ENCODE measurements at places on chromosomes 1 and 21.

DNA sequence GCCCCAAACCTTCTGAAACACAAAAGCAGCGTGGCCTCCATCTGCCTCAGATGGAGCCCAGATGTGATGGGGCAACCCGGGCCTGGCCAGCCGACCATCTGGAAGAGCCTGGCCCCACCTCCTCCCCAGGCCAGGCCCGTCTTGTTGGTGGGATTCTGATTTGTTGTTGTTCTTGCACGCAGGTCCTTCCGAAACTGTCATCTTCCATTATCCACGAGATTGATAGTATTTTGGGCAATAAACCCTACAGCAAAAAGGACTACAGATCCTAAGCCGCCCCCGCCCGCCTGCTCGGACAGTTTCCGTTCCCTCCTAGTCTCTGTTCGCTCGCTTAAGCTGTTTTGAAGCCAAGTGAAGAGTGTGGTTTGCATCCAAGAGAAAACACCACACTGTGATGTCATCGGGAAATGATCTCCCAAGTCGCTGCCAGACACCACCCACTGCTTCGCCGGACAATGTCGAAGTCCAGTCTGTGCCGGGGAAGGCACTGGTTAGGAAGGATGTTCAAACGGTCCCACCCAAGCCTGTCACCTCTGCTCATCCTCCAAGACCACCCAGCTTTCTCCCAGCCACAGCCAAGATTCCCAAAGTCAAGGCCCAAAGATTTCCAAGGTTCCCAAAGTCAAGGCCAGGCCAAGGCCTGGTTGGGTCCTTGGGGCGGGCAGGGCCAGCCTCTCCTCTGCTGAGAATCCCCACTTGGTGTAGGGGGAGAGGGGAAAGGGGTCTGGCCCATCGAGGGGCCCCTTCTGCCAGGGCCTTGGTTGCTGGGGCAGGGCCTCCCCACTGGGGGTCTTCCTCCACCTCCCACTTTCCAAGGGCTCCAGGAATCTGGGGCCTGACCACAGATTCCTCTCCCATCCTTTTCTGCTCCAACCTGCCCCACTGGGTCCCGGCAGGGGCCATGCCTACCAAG is 52.9 kb downstream of the KCNAB2 start:
- DNase-seq = no peak

DNA sequence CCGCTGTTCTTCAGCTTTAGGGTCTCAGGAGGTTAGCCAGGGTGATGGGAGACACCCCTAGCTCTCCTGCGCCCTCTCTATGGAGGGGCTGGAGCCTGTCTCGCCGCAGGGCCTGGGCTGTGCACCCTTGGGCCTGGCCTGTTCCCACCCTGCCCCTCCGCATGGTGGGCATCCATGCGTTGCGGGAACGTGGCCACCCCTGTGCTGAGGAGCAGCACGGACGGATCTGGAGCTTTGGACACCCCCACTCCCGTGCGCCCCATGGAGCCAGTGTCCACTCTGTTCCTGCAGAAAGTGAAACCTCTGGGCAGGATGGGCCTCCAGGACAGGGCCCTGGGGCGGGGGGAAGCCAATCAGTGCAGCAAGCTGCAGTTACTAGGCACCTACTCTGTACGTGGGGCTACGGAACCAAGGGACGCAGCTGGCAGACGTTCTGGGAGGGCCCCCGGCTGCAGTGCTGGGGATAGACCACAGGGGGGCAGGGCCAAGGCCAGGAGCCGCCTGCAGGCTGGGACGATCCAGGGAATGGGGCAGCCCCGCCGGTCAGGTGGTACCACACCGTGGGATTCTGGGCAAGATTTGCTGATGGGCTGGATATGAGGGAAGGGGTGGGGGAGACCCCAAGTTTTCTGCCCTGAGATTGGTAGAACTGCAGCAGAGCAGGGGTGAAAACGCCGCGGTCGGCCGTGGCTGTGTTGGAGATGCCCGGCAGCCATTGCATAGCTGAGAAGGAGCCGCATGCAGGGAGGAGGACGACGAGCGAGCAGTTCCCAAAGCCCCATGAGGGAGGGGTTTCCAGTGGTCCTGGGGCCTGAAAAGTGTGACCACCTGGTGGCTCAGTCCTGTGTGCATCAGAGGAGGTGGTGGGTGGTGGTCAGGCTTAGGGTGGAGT is 43.3 kb downstream of the TP73 start:
- DNase-seq = peak; percentile 38

DNA sequence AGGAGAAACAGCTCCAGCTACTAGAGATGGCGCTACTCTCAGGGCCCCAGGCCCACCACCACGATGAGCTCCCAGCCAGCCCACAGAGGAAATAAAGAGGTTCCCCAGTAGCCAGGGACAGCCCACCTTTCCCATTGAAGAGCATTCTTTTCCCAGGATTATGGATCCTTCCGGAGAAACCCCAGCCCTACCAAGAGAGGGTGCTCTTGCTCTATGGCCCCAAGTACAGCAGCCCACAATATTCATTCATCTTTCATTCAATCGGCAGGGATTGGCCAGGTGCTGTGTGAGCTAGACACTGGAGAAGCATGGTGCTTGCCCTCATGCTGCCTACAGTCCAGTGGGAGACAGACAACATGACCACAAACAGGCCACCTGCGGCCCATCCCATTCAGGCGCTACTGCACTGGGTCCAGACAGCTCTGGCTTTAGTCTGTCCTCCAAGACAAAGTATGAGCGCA is 29.9 kb downstream of the PMVK start:
- DNase-seq = peak; percentile 68

DNA sequence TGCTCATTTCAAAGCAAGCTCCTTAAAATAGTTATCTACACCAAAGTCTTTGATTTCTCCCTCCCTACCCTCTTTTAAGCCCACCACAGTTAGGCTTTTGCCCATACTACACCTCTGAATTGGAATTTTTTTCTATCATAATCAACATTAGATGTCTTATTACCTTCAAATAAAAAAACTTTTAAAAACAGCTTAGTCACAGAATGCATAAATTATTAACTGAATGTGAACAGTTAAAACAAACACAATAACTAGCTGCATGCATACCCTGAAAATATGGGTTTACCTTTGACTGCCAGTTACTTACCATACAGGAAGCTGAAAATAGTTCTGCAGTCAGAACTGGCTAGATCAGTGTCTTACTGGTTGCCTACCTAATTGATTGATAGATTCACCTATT is 210.9 kb downstream of the TGFB2 start:
- DNase-seq = no peak

- no peak for DNase-seq
These were observed 5.9 kb upstream of the HES4 start for GRCh38 chr1:1005774-1006304.

- DNase-seq = no peak
These were observed 66.5 kb upstream of the LRRN2 start for GRCh38 chr1:204751883-204752687.

- DNase-seq = no peak
These were observed 31.3 kb upstream of the DNAJC11 start for GRCh38 chr1:6732942-6733341.

DNA sequence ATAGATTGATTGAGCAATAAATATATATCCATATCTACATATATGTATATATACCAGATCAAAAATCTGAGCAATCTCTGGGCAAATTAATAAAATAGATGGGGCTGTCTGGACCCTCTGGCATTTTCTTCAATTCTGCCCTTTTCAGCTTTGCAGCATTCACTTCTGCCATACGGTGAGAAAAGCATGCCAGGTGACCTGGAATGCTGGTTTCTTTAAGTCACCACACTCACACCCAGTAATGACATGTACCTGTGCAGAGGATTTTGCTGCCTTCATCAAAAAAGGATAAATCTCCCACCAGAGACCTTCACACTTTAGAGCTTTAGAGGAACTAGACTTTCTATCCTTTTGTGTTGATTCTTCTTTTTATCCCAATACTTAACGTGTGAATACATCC is 223.2 kb upstream of the NFIA start:
- no peak for DNase-seq

DNA sequence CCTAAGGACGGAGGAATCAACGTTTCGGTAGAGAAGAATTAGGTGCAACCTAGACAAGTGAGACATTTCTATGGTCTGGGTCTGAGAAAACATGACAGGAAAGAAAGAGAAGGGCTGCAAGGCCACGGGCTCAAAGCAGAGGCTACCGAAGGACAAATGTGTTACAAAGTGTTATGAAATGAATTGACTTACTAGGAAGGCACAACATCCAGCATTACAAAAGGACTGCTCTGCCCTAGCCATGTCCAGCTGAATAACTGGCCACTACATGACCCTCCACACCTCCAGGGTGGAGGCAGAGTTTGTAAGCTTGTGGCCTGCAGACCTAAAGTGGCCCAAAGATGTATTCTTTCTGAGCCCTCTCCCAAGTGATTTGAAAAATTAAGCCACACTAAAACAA is 133.6 kb downstream of the GDAP2 start:
- no peak for DNase-seq

GRCh38 chr21:17476006-17476405 is 36.8 kb upstream of the CXADR start:
- DNase-seq = no peak

DNA sequence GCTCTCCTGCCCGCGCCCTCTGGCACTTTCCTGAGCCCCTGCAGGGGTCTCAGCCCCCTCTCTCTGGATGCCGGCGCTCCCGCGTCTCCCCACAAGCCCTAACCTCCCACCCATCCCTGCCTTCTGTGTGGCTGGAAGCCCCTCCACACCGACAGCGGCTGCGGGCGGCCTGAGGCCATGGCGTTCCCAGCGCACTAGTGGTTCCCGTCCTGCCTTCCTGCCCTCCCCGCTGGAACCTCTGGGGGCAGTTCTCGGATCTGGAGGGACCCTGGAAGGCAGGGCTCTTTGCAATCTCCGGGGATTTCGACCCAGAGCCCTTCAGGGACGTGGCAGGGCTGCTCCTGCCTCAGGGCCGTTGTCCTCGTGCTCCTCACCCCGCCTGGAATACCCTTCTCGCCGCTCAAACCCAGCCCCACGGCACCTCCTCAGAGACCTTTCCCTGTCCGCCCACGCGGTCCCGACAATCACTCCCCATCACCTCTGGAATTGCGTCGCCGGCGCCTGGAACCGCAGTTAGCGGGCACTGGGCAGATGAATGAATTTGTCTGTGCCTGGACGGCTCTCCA is 493 bp upstream of the ESPN start:
- DNase-seq = no peak

DNA sequence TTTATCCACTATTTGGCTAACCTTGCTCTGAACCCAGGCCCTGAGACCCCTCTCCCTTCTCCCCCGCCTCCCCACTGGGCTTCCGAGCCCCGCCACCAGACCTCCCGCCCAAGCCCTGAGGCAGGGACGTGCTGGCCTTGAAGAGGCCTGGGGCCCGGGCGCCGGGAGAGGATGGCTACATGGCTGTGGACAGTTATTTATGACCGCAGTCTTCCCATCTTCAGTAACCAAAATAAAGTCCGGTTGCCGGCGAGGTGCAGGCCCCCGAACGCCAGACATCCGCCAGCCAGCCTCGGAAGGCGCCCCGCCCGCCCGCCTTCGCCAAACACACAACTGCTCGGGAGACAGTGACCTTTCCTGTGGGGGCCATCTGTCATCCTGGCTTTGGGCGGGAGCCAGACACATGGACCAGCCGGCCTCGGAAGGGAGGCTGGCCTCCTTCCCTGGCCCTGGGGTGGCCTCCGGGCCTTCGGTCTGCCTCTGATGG is 69.0 kb downstream of the DHRS3 start:
- DNase-seq = no peak

DNA sequence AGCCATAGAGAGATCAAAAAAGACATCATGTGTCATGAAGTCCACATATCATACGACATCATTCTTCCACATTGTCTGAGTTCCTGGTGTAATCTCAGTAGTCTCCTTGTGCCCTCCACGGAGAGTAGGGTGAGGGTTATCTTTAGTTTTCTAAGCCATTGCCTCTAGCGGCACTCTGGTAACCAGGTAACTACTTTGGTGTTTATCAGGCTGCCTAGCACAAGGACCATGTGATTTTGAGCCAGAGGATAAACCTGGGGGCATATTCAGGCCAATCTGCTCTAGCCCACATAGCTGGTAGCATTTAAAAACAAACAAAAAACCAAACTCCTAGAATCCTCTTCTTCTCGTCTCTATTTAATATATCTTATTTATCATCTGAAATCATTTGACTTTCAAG is 147.4 kb downstream of the GDAP2 start:
- DNase-seq = no peak

DNA sequence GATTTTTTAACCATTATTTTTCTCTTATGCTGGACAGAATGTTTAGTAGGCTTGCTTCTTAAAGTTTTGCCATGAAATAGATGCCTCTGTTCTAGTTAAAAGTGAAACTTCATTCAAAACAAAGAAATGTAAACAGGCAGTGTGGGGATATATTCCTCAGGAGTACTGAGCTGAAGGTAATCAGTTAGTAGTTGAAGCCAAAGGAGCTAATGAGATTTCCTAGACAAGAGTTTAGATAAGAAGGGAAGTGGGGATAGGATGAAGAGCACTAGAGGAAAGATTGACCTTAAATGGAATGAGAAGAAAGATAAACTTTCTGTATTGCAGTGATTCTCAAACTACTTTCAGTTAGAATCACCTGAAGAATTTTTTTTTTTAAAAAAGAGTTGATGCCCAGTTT is 23.9 kb downstream of the PRRC2C start:
- no peak for DNase-seq

DNA sequence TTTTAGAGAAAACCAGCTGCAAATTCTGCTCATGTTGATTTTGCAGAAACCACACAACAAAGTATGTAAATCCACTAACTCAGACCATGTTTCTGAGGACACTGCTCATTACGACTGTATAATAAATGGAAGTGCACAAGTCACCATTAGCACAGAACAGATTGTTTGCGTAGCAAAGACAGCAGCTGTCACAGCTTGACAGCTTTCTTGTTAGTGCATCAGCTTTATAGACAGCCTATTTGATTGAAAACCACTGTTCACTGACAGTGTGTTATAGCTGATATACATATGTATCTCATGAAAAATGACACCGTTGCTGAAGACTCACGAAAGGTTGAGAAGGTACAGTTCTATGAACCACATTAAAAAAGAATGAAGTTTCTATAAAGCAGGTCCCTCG is 560.2 kb upstream of the ZRANB2 start:
- no peak for DNase-seq

DNA sequence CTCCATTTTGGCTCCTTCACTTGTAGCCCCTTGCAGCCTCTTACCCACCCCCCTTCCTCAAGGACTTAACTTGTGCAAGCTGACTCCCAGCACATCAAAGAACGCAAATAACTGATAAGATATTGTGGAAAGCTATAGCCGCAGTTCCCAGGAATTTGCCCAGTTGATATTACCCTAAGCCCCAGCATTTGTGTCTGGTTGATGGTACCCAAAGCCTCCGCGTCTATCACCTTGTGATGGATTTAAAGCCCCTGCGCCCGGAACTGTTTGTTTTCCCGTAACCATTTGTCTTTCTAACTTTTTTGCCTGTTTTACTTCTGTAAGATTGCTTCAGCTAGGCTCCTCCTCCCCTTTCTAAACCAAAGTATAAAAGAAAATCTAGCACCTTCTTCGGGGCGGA is 5.9 kb downstream of the YARS1 start:
- DNase-seq = no peak

DNA sequence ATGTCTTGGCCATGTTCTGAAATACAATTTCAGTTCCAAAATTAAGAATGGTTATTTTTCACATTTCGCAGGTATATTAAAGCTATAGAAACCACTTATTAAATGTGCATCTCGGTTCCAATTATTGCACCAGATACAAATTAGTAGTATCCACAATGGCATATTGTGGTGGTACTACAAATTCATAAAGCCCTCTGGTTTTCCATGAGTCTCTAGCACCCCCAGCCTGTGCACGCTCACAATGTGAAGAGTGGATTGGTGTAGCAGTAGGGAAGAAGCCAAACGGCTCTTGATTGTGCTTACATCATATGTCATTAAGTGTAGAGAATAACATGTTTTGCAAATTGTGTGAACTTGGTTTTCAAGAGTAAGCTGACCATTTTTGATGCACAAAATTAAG is 1.9 kb upstream of the BRINP3 start:
- DNase-seq = no peak

- peak; percentile 29 for DNase-seq
These were observed at the start of gene LAMC1 for GRCh38 chr1:183023146-183023600. Gene LAMC1 (plus strand): TSS chr1:183023420. CDS start chr1:183023717, 297 bp downstream.

Data from Kasumi-1 (cell line).